ENCODE measurements at places on chromosomes 2 and 18.
A peak's percentile ranks its signal among the peaks of the same experiment; 100 is the strongest.

DNA sequence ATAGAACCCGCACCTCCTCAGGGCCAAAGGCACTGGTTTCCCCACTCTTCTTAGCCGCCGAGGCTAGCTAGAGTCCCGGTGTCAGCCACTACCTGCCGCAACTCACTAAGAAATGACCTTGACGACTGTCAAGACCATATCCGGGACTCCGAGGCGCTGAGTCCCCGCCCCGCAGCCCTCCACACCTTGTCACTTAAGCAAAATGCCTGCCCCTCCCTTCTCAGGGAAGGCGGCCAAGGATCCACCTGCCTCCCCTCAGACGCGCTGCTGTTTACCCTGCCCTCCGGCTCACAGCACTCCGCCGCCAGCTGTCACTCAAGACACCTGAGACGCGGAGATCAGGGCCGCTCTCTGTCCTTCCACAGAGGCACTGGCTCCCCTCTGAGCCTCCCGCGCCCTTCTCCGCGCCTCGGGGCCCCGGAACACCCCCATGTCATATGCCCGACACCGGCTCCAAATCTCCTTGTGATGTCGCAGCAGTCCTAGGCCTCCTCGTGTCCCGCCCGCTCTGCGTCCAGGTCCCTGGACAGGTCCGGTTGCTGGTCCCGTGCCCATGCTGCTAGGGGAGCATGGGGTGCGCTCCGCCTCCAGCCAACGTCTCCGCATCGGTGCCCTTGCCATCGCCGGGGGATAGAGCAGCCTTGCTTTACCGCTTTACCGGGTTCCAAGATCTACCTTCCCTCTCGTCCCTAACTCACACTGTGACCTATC lies 32.5 kb upstream of the REG3G start:
- DNase-seq: peak; percentile 3

DNA sequence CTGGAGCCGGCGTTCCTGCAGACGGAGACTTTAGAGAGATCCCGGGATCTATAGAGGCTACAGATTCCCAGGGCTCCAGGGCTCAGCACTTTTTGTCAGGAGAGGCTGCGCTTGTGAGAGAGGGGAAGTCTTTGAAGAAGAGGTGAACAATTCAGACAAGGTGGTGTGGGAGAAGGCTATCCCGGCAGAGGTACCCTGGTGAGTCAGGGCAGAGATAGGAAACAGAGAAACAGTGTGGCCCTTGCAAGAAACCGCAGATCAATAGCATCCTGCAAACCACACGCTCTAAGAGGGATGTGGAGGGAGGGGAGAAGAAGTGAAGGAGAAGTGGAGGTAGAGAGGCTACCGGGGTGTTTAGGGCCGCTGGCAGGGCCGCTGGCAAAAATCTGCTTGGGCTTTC lies 160.5 kb upstream of the APCDD1 start:
- DNase-seq: no peak

- peak; percentile 88 for DNase-seq
Observed at GRCh38 chr2:119283873-119284331, 60.3 kb downstream of the STEAP3 start.

GRCh38 chr2:47357483-47357882 lies 45.5 kb upstream of the MSH2 start:
- peak; percentile 87 for DNase-seq

- DNase-seq: no peak
Observed at GRCh38 chr2:64626963-64627760, 26.6 kb downstream of the SERTAD2 start.

- no peak for DNase-seq
Observed at GRCh38 chr2:26136451-26136850, 36.4 kb upstream of the GAREM2 start.

GRCh38 chr2:46066601-46067000 lies 230.6 kb upstream of the EPAS1 start:
- DNase-seq: no peak

GRCh38 chr18:12904012-12904516 lies 20.0 kb upstream of the PTPN2 start:
- no peak for DNase-seq

DNA sequence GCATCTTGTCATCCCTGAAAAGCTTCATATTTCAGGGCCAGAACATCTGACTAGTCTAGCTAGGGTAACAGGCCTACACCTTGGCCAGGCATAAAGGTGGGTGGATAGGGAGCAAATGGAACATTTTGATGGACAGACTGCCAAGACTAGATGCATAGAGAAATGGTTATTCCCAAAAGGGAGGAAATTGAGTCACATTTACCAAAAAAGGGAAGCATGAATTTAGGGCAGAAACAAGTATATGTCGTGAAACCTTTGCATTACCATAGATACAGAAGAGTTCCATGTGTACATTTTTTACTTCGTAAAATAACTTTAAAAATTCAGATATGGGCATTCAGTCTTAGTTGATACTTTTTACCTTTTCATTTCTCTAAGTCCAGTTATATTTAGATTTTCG lies 101.3 kb upstream of the ZEB2 start:
- no peak for DNase-seq

- no peak for DNase-seq
Observed at GRCh38 chr2:3456125-3456524, 63.2 kb downstream of the ADI1 start.

GRCh38 chr2:86704459-86704971 lies 15.6 kb upstream of the RMND5A start:
- peak; percentile 89 for DNase-seq

GRCh38 chr2:33607905-33608304 lies 8.8 kb upstream of the FAM98A start:
- DNase-seq: no peak

- DNase-seq: no peak
Observed at GRCh38 chr2:36469710-36470109, 114.1 kb downstream of the CRIM1 start.

DNA sequence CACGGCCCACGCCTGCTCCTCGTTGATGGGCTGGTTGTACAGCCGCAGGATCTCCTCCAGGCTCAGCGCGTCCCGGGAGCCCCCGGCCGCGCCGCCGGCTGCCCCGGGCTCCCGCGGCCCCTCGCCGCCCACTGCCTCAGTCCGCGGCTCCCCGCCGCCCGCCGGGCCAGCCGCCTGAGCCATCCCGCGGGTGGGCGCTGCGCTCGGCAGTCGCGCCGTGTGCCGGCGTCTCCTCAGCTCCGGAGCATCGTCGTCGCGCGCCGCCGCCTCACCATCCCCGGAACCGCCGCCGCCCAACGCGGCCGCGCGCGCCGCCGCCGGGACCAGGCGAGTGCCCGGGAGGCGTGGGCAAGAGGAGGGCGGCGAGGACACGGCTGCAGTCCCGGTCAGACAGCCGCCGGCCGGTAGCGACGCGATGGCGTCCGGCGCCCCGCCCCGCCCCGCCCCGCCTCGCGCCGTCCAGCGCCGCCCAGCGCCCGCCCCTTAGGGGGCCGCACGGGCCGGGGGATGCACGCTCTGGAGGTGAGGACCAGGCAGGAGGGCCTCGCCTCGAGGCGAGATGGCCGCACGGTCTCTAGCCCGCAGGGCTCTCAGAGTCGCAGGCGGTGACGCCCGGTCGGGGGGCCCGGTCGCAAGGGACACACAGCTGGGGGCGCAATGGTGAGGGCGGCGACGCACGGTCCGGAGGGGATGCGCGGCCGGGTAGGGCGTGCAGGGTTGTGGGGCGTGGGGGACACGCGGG lies at the start of gene SPIRE1:
SPIRE1 (minus strand) TSS at position 424 of the 742 bp plus-strand sequence; CDS start at position 183, 241 bp downstream.
- DNase-seq: peak; percentile 83

- peak; percentile 83 for DNase-seq
Observed at GRCh38 chr2:174341293-174341994, 6.7 kb downstream of the SP9 start.

- no peak for DNase-seq
Observed at GRCh38 chr2:23533338-23533695, 148.3 kb downstream of the KLHL29 start.

GRCh38 chr2:239531456-239532241 lies 130.8 kb upstream of the HDAC4 start:
- DNase-seq: no peak

DNA sequence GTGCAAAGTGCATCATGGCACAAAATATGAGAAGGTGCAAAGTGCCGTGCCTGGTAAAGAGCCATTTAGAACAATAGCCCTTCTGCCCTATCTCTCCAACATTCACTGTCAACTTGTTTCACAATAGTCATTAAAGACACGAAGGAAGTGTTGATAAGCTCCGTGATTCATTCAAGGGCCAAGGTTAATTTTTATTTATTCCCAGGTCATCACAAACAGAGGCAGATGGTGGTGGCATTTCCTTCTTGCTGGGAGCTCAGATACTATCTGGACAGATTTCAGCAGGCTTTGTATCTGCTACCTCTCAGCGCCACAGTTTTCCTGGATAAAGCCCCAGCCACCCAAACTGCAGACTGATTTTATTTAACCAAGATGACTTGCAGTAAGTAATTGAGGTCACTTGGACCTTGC lies 309.3 kb downstream of the ZNF521 start:
- no peak for DNase-seq

GRCh38 chr2:96869281-96869821 lies 529 bp downstream of the SEMA4C start:
- peak; percentile 62 for DNase-seq

DNA sequence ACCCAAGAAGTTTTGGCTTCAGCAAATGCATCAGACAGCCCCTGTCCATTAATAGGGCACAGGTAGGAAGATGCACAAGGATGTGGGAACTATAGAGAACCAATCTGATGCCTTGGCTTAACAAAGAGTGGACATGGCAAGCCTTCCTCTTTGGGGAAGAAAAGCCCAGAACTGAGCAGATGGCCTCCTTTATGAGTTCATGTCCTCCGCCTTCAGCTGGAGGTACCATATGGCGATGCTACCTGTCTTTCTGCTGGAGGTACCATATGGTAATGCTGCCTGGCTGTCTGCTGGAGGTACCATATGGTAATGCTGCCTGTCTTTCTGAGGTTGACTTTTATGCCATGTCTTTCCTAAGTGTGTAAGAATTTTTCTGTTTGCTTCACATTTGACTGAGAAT lies 6.0 kb downstream of the RETREG2 start:
- no peak for DNase-seq

DNA sequence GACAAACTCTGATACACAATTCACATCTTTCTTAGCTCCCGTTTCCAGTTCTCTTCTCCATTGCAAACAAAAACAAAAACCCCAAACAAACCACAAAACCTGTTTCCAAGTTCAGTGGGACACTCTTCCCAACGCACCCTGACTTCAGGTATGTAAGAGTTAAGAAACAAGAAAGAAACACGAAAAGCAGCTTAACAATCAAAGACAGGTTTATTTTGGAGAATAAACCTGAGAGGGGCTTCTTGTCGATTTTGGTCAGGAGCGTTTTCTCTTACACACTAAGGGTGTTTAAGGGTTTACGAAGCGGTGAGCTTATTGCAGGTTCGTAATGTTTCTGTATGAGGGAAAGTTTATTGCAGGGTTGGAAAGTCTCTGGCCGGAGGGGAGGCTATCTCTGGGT lies 905 bp upstream of the ATG16L1 start:
- no peak for DNase-seq

GRCh38 chr18:69401972-69402532 lies 1.4 kb downstream of the DOK6 start:
- no peak for DNase-seq

DNA sequence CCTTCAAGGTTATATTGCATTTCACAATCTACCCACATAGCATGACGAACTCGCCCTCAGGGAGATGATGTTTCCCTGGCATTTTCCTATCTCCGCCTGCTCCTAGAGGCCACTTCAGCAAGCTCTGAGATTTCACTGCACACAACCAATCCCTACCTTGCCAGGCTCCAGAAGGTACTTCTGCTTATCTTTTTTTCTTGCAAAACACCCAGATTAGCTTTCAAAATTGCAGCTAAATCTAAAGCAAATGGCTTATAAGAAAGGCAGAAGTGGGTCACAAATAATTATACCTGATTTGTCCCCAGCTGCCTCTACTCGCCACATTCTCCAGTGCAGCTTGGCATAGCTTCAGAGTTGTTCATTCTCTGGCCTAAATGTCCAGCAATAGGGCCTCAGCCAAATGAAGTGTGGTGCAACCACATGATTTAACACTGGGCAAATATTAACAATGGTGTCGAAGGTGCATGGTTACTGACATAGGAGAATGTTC lies 32.4 kb upstream of the MRPL19 start:
- peak; percentile 81 for DNase-seq

DNA sequence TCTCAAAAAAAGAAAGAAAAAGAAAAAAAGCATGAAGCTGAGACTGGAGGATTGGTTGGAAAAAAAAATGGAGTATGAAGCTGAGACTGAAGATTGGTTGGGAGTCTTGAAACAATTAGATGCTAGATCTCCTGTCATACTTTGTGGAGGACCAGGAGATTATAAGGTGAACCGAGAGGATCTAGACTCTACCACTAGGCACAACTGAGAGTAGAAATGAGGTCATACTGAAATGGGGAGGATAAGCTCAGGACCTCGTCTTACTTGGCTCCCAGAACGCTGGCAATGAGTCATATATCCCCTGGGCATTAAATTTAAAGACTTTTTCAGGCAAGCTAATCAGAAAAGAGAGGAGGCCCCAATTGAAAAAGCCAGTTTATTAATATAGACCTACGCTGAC lies 3.3 kb upstream of the ORC2 start:
- DNase-seq: peak; percentile 46

DNA sequence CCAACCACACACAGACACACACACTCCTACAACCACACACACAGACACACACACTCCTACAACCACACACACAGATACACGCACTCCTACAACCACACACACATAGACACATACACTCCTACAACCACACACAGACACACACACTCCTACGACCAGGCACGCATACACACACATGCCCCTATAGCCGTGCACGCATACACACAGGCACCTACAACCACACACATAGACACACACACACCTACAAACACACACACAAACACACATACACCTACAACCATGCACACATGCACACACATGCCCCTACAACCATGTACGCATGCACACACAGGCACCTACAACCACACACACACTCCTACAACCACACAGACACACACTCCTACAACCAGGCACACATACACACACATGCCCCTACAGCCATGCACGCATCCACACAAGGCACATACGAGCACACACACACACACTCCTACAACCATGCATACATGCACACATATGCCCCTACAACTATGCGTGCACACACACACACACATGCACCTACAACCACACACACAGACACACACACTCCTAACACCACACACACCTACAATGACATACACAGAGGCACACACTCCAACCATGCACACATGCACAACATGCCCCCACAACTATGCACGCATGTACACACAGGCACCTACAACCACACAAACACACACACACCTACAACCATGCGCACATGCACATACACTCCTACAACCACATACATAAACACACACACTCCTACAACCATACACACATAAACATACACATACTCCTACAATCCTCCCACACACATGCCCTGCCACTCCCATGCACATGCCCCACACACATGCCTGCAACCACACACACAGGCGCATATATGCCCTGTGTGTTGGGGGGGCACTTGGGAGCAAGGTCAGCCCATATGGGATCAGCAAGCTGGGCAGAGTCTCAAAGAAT lies 19.1 kb upstream of the TEX51 start:
- DNase-seq: no peak

- no peak for DNase-seq
Observed at GRCh38 chr18:70499218-70499691, 210.4 kb downstream of the SOCS6 start.

All from kidney tubule cell (primary cell).